ENCODE measurements at places on chromosomes 5 and 9.

DNA sequence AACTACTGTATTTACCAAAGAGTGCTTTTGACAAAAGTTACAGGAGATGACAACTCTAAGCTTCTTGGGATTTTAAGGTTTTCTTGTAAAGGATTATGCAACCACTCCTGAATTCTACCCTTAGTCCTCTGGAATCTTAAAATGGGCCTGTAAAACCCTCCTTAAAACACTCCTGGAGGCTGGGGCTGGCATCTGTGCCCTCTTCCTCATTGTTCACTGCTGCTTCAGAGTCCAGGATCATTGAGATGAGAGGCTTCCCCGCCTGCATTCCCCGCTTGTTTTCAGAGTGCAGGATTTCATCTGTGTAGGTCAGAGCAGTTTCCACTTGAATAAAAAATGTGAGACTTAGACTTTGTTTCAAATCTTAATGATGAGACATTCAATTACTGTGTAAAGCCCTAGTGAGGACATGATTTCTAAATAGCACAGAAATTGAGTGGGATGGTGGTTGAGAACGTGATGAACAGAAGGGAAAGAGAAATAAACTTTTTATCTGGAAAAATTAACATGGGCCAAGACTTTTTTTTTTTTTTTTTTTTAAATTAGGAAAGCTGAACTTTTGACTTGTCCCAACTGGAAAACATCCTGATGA, 40.4 kb downstream of the PCSK5 start:
- no peak for DNase-seq

DNA sequence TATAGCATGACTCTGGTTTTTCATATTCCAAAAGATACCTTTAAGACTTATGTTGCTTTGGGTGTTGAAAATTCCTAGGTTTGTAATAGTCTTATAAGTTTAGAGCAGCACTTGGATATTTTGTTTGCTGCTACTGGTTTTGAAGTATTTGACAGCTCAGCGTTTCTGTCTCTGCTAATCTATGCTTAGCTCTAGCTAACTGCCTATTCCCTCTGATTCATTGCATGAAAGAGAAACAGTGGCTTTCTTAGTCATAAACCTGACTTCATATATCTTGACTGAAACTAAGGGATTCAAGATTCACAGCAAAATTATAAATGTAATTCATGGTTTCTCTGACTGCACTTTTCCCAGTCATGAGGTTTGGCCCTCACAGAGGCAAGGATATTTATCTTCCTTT, 35.6 kb upstream of the ANXA1 start:
- DNase-seq = no peak

DNA sequence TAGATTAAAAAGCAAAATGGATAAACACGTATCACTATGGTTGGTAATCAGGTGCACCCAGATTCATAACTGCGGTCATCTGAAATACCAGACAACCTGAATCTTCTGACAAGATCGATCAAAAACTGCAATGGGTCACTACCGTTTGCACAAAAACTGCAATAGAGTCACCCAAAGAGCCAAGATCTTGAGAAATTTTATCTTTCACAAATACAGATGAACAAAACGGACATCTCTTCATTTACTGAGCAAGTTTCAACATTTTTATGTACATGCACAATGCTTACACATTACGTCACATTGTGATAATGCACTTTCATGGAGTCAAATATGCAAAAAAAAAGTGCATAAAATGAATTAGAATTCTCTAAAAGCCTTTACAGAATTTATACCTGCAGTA, 18.6 kb downstream of the PRKAA1 start:
- DNase-seq = no peak

- DNase-seq = no peak
Observed at GRCh38 chr5:91281401-91281800, 101.7 kb downstream of the ARRDC3 start.

- DNase-seq = no peak
Observed at GRCh38 chr5:111998871-111999270, 241.9 kb upstream of the NREP start.

GRCh38 chr5:139854029-139854605, 58.5 kb downstream of the PSD2 start:
- DNase-seq = no peak

GRCh38 chr5:55864606-55865541, 13.7 kb downstream of the IL31RA start:
- no peak for DNase-seq

- DNase-seq = no peak
Observed at GRCh38 chr5:36528588-36528987, 77.8 kb upstream of the SLC1A3 start.

- peak; percentile 42 for DNase-seq
Observed at GRCh38 chr5:37900692-37901091, 60.9 kb upstream of the GDNF start.
